Hepatocyte (in vitro differentiated cells): ENCODE measurements at places on chromosomes 2 and 18.

- no peak for DNase-seq
Measured at GRCh38 chr2:227395556-227395955, 7.8 kb upstream of the SCYGR1 start.

DNA sequence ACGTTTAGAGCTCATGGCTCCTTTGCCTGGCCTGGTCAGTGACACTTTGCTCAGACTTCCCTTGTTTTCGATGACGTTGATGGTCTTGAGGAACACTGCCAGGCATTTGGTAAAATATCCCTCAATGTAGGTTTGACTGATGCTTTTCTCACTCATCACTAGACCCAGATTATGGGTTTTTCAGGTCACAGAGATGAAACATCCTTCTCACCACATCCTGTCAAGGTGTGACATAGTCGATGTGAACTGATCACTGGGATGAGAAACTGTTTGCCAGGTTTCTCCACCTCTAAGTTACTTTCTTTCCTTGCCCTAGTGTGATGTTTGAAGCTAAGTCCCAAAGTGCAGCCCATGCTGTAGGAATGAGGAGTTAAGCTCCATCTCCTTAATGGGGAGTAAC, 81.5 kb downstream of the AFF3 start:
- DNase-seq: no peak

- DNase-seq: no peak
Measured at GRCh38 chr2:137165968-137166367, 400.6 kb downstream of the THSD7B start.

- DNase-seq: no peak
Measured at GRCh38 chr2:171999161-171999560, 592 bp upstream of the METAP1D start.

GRCh38 chr18:48860269-48861180, 90.2 kb downstream of the SMAD7 start:
- DNase-seq: no peak

DNA sequence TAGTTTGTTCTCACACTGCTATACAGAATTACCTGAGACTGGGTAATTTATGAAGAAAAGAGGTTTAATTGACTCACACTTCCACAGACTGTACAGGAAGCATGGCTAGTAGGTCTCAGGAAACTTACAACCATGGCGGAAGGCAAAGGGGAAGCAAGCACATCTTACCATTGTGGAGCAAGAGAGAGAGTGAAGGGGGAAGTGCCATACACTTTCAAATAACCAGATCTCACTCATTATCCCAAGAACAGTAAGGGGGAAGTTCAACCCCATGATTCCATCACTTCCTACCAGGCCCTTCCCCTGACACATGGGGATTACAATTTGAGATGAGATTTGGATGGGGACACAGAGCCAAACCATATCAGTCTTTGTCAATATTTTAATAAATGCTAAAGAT, 5.0 kb upstream of the CRYGB start:
- no peak for DNase-seq

DNA sequence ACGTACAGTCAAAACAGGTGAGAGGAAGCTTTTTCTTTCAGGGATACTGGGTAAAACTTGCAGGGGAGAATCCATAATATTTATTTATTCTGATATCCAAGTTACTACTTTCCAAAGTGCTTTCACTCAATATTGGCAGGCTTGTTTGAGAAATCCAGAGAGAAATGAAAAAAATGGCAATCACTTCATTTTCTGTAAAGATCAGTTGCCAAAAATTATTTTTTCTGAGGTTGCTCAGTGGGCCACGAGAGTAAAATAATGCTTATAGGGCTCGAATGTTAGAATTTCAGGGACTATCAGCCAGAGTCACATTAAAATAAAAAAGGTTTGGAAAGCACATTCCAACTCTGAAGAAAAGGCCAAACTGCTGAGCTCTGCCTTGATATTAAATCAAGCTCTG, 324.6 kb upstream of the RND3 start:
- no peak for DNase-seq

GRCh38 chr2:18752022-18752493, 162.7 kb upstream of the NT5C1B start:
- no peak for DNase-seq

DNA sequence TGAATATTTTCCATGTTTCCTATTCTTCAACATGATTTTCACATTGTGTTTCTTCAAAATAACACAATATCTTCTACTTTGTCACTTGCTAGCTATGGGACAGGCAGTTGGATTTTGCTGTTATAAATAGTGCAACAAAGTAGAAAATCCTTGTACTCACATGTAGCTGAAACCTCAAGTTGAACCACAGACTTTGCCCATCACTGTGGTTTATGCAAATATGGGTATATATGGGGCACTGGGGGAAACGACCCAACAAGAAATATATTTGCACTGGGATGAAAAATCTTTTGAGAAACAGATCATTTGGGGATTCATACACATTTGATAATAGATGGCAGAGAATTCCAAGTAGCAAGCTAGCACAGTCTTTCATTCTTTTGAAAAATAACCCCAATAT, 486.3 kb upstream of the MAP2 start:
- no peak for DNase-seq

GRCh38 chr2:239929504-239929903, 95.6 kb downstream of the NDUFA10 start:
- no peak for DNase-seq

GRCh38 chr18:48304906-48305693, 104.1 kb downstream of the ZBTB7C start:
- DNase-seq: no peak

DNA sequence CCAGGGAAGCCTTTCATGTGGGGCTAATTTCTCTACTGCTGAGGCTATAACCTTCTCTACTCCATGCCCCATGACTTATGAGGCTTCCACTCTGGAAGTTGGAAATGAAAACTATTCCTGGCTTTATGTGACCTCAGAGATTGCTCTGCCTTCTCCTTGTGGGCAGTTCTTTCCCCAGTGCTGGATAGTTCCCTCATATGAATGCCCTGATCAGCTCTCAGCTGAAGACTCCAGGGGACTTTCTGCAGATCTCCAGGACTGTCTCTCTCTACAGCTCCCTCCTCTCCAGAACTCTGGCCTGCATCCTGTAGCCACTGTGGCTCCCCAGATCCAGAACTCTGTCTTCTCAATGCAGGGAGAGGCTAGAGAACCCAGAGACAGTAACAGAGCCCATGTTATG, 235.1 kb downstream of the SEPTIN10 start:
- DNase-seq: no peak

DNA sequence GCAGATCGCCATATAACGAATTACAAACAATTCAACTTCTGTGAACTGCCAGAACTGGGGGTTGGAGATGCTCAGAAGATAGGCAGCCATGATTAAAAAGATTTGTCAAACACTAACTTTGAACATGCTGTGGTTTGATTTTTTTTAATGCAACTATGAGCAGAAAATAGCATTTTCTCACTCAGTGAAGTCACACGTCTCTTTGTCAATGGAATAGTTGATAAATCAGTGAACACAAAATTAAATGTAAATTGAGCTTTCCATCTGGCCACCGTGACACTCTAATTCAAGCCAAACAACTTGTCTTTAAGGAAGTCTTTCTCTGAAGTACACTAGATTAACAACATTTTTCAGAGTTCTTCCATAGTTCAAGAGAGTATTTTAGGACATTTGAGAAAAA, 228.6 kb upstream of the LINC00305 start:
- DNase-seq: no peak

DNA sequence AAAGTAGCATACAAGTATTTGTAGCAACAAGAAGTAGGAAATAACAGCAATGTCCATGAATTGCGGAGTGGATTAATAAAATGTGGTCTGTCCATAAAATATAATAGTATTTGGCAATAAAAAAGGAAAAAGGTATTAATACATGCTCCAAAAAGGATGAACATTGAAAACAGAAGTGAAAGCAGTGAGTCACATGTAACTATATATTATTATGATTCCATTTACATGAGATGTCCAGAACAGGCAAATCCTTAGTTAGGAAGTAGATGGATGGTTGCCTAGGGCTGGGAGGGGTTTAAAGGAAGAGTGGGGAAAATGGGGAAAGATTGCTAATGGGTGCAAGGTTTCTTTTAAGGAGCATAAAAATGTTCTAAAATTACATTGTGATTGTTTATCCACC, 44.5 kb downstream of the CCDC74A start:
- DNase-seq: no peak

DNA sequence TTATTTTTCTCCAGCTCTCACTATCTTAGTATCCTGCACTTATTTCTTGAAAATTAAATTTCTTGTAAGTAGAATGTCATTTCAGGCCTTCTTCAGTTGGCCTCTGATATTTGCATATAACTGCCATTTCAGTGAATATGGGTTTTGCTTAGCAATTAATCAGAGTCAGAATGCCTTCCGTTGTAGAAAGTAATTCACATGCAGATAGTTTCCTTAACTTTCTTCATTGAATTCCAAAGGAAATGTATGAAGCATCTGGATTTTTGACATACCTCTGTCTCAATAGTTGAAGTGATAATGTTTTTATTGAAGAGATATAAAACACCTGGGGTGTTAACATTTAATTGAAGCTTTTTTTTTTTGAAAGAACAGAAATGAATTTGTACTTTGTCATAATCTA, 914.1 kb upstream of the NXPH2 start:
- DNase-seq: no peak

DNA sequence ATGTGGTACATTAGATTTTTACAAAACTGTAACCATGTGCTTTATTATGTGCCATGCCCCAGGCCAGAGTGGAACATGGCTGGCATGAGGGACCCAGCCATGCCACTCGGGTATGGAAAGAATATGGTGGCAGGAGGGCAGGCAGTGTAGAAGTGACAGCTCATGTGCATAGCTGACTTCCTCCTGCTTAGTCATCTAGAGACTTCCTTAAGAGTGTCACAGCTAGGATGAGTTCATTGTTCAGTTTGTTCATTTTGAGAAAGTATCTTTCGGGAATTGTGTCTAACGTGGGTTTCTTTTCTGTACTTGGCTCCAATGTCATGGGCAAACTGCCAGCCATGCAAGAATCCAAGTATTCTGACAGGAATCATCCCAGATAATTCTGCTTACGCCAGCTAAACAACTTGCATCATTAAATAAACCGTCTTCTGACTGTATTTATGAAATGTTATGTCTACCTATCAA, 94.3 kb upstream of the ITGB6 start:
- peak; percentile 48 for DNase-seq

GRCh38 chr2:165582863-165583506, 113.5 kb downstream of the CSRNP3 start:
- DNase-seq: no peak

GRCh38 chr2:124702777-124703176, 677.7 kb downstream of the CNTNAP5 start:
- no peak for DNase-seq

DNA sequence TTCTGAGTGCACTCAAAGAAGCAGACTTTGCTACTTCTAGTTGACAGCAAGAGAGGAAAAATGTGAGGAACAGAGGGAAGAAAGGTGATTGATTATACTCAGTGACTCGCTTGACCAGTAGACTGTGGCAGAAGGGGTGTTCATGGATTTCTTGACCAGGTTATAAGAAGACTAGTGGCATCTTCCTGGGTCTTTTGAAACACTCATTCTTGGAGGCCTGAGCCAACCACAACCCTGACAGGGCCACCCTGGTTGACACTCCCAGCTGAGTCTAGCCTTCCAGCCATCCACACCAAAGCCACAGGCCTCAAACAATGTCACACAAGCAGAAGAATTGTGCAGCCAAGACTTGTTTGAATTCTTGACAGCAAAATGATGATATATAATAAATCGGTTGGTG, 366.3 kb downstream of the SS18 start:
- no peak for DNase-seq

GRCh38 chr18:79975985-79976680, 11.7 kb downstream of the HSBP1L1 start:
- no peak for DNase-seq
